ENCODE measurements at places on chromosomes 1 and 21.
A peak's percentile ranks its signal among the peaks of the same experiment; 100 is the strongest.

DNA sequence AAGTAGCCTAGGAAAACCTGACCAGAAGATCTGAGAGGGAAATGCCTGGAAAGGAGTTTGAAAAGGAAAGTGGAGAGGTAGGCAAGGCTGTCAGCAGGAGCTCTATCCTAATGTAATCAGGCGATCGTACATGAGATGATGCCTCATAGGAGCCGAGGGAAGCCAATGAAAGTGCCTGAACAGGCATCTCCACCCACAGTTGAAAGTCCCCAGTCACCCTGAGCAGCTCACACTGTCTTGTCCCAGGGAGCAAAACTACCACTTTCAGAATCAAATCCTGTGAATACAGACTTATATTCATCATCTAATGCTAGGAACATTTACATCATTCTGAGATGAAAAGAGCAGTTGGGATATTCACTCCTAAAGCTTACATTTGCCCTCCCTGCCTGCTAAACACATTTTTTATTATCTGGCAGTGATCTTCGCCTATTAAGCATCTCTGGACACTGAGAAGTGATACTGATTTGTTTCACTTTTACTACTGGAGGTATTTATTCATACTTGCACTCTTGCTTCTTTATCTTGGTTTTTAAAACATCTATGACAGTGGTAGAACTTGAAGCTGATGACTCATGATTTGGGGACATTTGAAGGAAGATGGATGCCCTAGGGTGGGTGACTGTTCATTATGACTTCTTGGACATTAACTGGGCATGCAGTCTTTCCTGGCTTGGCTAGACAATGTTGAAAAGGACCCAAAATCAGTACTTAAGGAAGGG, 221.6 kb downstream of the SEC16B start:
- DNase-seq, result no peak

GRCh38 chr1:1858382-1859086, 32.4 kb downstream of the GNB1 start:
- no peak for DNase-seq

GRCh38 chr1:160400646-160401486, 502 bp downstream of the VANGL2 start:
- DNase-seq, result no peak

- peak; percentile 5 for DNase-seq
Observed at GRCh38 chr1:37858931-37859506, 373 bp downstream of the MTF1 start.

GRCh38 chr1:113904293-113904673, 316 bp downstream of the AP4B1 start:
- no peak for DNase-seq

GRCh38 chr1:11800756-11801433, 4.9 kb downstream of the MTHFR start:
- DNase-seq, result peak; percentile 81

DNA sequence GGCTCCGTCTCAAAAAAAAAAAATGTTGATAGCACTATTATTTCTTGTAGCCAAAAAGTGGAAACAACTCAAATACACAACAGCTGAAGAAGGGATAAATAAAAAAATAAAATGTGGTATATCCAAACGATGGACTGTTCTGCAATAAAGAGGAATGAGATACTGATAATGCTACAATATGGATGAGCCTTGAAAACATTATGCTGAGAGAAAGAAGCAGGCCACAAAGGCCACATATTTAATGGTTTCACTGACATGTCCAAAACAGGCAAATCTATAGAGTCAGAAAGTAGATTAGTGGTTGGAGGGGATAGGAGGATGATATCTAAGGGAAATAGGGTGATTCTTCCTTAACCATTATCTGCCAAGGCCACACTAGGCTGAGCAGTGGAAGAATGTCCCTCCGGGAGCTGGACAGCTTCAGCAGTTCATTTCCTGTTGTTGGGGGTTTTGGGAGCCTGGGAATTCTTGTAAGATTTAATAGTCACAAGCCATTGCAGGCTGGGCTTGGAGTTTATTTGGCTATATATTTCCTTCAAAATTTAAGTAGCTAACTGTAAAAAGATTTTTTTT, 53.5 kb downstream of the ST3GAL3 start:
- no peak for DNase-seq

DNA sequence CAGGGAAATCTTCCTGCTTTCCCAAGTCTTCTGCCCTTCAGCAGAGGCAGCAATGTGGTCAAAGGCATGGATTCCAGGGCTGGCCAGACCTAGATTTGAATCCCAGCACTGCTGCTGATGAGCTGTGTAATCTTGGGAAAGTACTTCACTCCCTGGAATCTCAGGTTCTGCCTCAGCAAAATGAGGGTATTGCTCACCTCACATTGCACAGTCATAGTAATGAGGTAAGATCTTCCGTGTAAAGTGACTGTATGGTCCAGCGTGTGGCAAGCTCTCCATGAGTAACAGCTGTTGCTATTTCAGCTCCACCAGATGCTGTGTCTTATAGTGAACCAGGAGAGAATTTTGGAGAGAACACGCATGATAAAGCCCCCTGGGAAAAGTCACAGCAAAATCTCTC, 56.1 kb upstream of the F3 start:
- no peak for DNase-seq

- no peak for DNase-seq
Observed at GRCh38 chr1:184655185-184655584, 99.5 kb downstream of the EDEM3 start.

GRCh38 chr1:51515982-51516648, 3.0 kb downstream of the EPS15 start:
- no peak for DNase-seq

DNA sequence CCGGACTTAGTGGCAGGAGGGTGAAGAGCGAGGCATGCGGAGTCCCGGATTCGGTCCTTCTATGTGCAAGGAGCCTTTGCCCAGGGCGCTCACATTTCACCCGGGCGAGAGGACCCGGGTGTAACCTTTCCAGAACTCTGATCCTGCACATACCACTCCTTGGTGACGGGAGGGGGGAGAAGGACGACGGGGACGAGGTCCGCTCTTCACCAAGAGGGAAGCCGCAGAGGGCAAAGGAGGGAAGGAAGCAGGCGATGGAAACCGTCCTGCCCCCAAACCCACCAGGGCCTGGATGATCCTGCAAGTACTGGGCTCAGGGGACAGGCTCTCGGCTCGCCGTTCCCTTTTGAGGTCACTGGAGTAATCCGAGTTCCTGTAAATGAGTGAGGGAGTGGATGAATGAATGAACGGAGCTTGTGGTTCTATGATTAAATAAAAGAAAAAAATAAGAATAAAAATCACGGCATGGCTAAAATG, 993 bp downstream of the SYPL2 start:
- no peak for DNase-seq

DNA sequence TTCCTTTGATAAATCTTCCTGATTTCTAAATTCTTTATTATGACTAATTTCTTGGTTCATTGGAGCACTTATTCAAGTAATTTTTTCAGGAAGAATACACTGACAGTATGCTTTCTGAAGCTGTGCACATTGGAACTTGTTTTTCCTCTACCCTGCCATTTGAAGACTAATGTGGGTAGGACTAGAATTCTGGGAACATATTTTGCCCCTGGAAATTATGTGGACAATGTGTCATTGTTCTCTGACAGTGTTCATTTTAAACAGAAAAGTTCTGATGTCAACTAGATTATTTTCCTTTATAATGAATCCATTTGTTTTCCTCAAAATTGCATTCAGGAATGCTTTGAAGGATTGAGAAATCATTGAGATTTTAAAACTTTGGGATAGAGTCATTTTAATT, 34.8 kb upstream of the ST6GALNAC5 start:
- DNase-seq, result no peak

DNA sequence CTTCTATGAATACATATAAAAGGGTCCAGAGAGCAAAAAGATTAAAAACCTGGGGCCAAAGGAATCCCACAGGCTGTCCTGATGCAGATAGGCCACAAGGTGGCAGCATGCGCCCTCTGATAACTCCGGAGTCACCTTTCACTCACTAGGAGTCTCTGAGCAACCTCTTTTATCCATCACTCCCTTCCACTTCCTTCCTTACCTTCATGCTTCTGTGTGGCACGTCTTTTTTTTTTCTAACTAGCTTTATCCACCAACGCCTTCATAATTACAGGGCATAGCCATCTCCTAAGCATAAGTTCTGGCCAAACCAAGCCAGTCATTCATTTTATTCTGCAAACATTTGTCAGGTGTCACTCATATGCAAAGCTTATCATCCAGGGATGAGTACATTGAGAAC, 3.9 kb upstream of the PGLYRP4 start:
- DNase-seq, result peak; percentile 67

GRCh38 chr1:2228157-2228594, at the start of gene SKI:
TSS of gene SKI (plus strand) at chr1:2228319. CDS start at chr1:2228767, 448 bp downstream.
- DNase-seq, result no peak

Measured in ACHN (cell line).